ENCODE measurements at places on chromosomes 2 and 18.
A peak's percentile ranks its signal among the peaks of the same experiment; 100 is the strongest.

- peak; percentile 56 for DNase-seq
Observed at GRCh38 chr2:181461056-181461997, 4.1 kb downstream of the ITGA4 start.

- no peak for DNase-seq
Observed at GRCh38 chr2:236052926-236053821, 115.0 kb downstream of the GBX2 start.

GRCh38 chr18:35256947-35257346 lies 16.1 kb downstream of the ZNF397 start:
- DNase-seq: no peak

- no peak for DNase-seq
Observed at GRCh38 chr2:184256611-184257010, 341.7 kb upstream of the ZNF804A start.

GRCh38 chr2:46355756-46356155 lies 58.5 kb downstream of the EPAS1 start:
- DNase-seq: no peak

GRCh38 chr18:37559194-37559593 lies 6.4 kb downstream of the CELF4 start:
- no peak for DNase-seq

GRCh38 chr2:212548455-212548819 lies 9.8 kb upstream of the ERBB4 start:
- DNase-seq: no peak

DNA sequence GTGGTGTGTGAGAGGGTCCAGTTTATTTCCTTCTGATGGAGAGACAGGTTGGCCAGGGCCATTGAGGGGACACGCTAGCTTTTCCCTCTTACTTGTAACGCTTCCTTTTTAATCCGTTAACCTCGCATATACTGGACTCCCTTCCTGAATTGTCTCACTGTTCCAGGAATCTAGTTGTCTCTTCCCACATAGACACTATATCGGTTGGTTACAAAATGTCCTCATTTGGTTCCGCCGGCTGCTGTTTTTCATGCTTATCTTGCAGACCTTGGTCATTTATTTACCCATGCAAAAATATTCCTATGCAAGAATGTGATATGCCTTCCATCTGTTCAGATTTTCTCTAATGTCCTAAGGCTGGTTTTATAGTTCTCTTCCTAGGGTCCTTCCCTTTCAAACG lies 35.0 kb downstream of the NEURL3 start:
- DNase-seq: no peak
